CD4-positive, alpha-beta T cell treated with Interleukin-15 for 4 hours (primary cell): ENCODE measurements at places on chromosomes 11 and 22.

DNA sequence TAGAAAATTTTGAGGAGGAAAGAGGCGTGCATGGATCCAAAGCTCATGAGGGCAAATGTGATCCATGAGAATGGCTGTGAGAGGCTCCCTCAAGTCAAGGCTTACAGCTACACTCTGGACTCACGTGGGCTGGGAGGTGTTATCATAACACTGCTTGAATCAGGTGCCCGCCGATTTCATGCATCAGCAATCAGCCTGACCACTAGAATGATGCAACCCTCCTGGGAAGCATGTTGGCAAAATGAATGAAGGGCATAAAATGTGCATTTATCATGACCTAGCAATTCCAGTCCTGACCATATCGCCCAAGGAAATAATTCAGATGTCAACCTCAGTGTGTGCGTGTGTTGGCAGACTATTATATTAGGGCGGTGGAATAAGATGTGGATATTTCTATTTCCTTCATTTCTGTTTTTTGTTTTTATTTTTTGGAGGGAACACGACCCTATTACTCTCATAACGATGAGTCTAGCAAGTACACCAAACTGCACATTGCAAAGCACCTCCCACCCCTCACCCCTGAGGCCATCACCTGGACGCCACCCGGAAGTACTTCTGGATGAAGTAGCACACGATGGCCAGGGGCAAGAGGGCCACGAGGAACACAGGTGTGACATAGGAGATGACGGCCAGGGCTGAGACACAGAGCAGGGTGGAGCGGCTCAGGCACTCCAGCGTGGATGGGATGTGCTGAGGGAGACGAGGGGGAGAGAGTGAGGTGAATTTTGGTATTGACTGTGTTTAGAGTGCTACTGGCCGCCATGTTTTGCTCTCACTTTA is 15.7 kb upstream of the KCNJ11 start:
- DNase-seq = no peak

DNA sequence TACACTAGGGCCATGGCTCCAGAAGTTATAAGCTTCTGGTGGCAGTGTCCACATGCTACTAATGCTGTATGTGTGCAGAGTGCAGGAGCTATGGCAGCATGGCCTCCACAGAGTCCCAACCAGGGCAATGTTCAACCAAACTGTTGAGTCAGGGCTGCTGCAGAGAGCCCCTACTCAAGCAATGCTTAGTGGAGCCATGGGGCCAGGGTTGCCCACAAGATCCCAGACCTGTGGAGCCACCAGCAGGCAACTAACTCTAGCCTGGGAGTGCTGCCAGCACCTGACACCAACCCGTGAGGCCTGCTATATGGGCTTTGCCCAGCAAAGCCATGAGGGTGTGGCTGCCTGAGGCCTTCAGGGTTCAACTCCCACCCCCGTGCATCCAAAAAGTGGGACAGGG is 655.2 kb downstream of the TBC1D22A start:
- no peak for DNase-seq

GRCh38 chr22:42679691-42680090 is 30.5 kb upstream of the CYB5R3 start:
- DNase-seq = no peak

DNA sequence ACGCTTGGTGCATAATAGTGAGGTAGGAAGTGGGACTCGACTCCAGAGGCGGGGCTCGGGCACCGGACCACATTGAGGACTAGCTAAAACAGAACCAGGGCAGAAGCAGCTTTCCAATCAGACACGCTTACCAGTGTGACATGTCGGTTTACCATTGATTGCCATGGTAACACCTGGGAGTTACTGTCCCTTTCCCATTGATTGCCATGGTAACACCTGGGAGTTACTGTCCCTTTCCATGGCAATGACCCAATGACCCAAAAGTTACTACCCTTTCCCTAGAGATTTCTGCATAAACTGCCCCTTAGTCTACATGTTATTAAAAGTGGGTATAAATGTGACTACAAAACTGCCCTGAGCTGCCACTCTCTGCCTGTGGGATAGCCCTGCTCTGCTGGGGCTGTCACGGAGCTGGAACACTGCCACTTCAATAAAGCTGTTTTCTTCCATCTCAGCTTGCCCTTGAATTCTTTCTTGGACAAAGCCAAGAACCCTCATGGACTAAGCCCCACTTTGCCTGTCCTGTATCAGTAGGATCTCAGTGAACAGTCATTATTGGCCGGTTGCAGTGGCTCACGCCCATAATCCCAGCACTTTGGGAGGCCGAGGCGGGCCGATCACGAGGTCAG is 77.4 kb upstream of the CRYBB3 start:
- no peak for DNase-seq

GRCh38 chr11:18540207-18541009 is 13.7 kb upstream of the TSG101 start:
- peak; percentile 57 for DNase-seq

- DNase-seq = no peak
Measured at GRCh38 chr11:64348383-64349024, 8.5 kb downstream of the CCDC88B start.

DNA sequence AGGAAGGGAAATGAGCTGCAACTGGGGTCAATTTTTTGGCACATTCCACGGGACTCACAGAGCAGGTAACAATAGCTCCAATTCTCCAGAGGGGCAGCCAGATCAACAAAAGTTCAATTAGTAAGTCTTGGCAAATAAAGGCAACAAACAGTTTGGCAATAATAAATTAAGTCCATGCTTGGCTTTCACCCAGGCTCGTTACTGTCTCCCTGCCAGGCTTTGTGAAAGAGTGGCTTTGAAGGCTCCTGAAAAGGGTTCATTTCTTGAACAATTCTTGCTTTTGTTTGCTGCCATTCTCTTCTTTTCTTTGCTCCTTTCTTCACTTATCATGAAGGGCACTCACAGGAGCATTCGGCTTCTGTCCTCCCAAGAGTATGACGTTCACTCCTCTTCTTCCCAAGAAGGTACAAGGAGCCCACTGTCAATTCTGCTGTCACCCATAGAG is 123.3 kb downstream of the APIP start:
- DNase-seq = no peak

GRCh38 chr11:116226731-116227130 is 546.1 kb downstream of the BUD13 start:
- DNase-seq = no peak

DNA sequence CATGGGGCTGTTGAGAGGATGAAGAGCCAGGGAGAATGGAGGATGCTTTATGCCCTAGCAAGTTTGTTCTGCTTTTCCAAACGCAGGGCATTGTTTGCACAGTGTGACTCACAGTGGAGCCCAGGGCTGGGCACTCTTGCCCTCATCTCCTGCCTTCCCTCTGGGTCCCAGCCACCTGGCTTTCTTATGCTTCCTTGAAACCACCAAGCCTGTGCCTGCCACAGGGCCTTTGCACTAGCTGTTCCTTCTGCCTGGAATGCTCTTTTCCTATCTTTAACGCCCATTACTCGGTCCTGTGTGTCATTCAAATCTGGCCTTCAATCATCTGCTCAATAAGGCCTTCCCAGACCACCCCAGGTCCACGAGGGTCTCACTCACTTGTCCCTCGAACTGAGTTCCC is 46.9 kb upstream of the RFPL3 start:
- DNase-seq = no peak

DNA sequence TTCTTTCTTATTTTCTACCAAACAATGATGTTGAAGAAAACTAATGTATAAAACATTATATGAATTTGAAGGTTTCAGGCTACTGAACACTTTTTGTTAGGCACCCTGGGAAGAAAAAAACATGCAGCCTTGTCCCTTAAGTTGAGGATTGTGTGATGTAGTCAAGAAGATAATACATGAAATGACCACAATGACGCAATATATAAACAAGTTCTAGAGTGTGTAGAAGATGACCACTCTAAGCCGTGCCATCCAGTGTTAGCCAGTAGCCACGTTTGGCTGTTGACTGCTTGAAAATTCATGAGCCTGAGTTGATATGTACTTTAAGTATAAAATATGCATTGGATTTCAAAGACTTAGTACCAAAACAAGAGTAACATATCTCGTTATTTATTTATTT is 16.2 kb downstream of the SWAP70 start:
- no peak for DNase-seq

- no peak for DNase-seq
Measured at GRCh38 chr22:27242474-27242873, 559.1 kb downstream of the MN1 start.

DNA sequence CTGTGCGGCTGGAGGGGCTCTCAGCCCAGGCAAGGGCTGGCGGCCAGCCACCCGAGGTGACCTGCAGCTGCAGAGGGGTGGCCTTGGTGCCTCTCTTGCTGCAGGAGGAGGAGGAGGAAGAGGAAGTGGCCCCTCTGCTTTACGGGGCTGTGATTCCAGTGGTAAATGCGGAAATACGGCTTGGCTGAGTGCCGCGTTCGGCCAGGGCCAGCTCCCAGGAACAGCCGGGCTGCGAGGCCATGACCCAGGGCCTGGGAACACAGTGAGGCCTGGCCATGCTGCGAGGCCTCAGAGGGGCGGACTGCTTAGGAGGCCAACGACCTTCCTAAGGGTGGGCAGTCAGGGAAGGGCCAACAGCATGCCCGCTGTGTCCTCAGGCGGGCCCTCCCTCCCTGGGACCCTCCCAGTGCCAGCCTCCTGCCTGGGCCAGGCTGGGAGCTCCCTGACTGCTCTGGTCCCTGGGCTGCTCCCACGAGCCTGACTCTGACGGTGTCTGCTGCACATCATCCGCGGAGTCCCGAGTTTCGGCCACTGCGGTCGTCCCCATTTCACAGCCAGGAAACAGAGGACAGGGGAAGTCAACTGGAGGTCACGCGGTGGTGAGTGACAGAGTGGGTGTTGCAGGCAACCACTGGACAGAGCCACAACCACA is 20.8 kb upstream of the PPARA start:
- DNase-seq = no peak
